CD8-positive, alpha-beta T cell (primary cell): ENCODE measurements at places on chromosomes 7 and 10.

DNA sequence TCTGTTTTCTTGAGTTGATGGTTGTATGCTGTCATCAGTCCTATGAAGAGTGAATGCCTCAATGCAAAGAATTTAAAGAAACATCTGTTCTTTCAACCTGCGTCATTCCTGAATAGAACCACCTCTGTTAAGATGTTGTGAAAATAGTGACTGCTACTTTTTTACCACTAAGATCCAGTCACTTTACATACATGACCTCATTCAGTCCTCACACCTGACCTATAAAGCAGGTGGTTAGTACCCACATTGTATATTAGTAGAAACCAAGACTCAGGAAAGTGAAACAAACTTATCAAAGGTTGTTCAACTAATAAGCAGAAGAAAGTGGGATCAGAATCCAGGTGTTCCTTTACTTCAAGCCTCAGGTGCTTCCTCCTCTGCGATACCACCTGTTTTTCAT is 64.8 kb downstream of the ITGB8 start:
- no peak for DNase-seq

DNA sequence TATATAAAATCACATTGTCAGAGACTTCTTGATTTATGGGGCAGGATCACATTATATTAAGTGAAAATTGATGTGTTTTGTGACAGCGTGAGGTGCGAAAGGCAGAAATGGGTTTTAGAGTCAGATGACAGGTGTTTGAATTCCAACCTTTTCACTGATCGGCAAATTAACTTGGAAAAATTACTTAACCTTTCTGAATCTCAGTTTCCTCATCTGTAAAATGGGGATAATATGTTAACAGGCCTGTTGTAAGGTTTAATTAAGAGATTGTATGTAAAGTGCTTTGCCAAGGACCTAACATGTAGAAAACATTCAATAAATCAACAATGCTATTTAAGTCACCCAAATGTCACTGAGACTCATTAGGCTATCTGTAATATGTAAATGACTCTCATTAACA is 221.2 kb upstream of the LYZL1 start:
- DNase-seq: no peak

GRCh38 chr10:118501637-118502440 is 93.6 kb downstream of the PRLHR start:
- peak; percentile 8 for DNase-seq

DNA sequence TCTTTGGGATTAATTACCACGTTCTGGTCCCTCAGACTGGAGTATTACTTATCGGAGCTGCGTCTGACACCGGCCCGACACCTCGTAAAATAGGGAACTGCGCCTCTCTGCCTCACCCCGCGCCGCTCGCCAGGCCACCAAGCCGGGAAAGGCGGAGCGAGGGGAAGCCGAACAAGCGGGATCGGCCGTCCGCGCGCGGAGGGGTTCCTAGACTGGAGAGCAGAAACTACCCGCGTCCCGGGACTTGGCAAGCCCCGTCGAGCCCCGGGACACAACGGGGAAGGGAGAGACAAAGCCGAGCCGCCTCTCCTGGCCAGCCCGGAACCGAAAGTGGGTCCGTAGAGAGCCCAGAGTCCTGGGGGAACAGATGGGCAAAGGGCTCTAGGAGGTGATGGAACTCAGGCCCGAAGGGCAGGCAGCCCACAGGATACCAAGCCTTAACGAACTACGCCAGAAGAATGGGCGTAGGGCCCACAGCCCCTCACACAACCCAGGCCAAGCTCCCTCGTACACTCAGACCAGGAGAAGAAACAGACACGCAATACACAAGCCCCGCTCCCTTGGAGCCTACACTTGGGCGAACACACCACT is 6.5 kb downstream of the LBX1 start:
- no peak for DNase-seq

- no peak for DNase-seq
These were observed 67.1 kb upstream of the PRR15 start for GRCh38 chr7:29496355-29497020.

DNA sequence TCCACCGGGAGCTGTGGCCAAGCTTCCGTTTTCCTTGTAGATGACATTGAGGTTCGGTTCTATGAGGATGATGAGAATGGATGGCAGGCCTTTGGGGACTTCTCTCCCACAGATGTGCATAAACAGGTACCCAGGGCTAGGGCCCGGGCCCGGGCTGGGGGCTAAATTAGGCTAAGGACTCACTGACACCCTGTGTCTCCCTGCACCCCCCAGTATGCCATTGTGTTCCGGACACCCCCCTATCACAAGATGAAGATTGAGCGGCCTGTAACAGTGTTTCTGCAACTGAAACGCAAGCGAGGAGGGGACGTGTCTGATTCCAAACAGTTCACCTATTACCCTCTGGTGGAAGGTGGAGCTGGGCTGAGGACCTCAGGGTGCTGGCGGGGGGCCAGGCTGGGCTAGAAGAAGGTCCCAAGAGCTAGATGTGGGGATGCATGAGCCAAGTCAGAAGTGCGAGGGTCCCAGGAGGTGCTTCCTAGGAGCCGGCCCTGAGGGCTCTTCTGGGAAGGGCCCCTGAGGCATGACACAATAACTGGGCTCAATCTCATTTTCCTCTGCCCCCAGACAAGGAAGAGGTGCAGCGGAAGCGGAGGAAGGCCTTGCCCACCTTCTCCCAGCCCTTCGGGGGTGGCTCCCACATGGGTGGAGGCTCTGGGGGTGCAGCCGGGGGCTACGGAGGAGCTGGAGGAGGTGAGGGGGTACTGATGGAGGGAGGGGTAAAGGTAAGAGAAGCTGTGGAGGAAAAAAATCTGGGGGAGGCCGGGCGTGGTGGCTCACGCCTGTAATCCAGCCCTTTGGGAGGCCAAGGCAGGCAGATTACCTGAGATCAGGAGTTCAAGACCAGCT is 2.9 kb downstream of the NFKB2 start:
- DNase-seq: no peak

GRCh38 chr7:152354061-152354460 is 81.7 kb downstream of the KMT2C start:
- DNase-seq: no peak

GRCh38 chr10:79022565-79023230 is 46.1 kb upstream of the ZMIZ1 start:
- no peak for DNase-seq

- DNase-seq: no peak
These were observed 35.4 kb downstream of the JMJD1C start for GRCh38 chr10:63430091-63430998.

- DNase-seq: no peak
These were observed 246.2 kb downstream of the CCDC7 start for GRCh38 chr10:32692174-32692573.

- DNase-seq: no peak
These were observed 7.5 kb upstream of the OR6B1 start for GRCh38 chr7:143992670-143993069.

DNA sequence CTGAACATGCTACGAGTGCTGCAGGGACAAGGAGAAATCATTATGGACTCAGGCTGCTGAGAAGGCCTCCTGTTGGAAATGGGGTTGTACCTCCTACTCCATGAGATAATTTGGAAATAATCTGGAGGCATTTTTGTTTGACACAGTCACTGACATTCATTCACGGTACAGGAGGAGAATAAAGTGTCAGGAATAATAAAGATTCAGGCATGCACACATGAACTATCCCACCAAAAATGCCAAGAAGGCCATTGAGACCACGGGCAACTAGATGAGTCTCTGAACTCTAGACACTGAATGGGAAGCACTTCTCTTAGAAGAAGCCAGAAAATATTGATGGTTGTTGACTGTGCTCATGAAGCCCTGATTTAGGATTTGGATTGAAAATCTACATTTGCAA is 220.9 kb upstream of the HABP2 start:
- DNase-seq: no peak

- no peak for DNase-seq
These were observed 98.3 kb upstream of the ARHGAP21 start for GRCh38 chr10:24821986-24822385.
